ENCODE measurements at places on chromosomes 4 and X.

- no peak for DNase-seq
Measured at GRCh38 chr4:145171911-145172310, 8.5 kb downstream of the OTUD4 start.

- DNase-seq: no peak
Measured at GRCh38 chr4:183408796-183409195, 35.6 kb upstream of the CDKN2AIP start.

- DNase-seq: no peak
Measured at GRCh38 chr4:83862471-83862870, 326.6 kb downstream of the GPAT3 start.

GRCh38 chr4:44313702-44314101 is 134.9 kb downstream of the KCTD8 start:
- DNase-seq: no peak

DNA sequence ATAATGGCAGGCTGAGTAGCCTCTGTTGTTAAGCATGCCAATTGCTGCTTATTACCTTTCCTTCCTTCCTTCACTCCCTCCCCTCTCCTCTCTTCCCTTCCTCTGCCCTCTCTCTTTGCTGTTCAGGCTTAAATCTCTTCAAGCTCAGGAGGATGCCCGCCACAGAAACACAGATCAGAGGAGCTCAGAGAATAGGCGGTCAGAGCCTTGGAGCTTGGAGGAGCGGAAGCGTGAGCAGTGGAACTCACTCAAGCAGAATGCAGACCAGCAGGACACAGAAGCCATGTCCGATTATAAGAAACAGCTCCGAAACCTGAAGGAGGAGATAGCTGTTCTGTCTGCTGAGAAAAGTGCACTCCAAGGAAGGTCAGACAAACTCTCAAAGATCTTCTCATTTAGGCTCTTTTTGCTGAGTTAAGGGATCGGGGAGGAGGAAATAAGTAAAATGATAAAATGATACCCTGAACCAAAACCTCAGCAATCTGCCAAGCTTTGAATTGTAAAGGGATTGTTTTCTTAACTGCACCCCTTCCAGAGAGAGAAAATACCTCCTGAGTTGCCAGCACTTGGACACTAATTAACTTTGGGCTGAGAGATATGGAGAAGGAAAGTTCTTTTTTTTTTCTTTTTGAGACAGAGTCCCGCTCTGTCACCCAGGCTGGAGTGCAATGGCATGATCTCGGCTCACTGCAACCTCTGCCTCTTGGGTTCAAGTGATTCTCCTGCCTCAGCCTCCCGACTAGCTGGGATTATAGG is 20.9 kb downstream of the SPATA18 start:
- DNase-seq: no peak

DNA sequence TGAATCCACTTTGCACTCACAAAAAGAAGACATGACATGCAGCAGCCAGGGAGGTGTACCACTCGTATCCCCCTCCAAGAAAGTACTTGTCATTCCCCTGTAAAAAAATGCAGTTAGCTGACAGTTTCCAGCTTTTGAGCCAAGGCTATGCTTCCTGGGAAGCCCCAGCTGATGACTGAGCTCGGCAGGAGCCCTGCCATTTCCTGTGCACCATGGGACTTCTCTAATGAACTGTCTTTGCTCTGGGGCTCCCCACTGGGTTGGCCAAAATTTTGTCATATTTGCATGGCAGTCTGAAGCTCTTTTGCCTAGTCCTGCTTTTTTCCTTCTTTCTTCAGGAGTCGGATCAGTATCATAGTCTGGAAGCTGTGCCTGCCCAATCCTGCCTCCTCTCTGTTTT is 104.5 kb upstream of the MAOA start:
- no peak for DNase-seq

DNA sequence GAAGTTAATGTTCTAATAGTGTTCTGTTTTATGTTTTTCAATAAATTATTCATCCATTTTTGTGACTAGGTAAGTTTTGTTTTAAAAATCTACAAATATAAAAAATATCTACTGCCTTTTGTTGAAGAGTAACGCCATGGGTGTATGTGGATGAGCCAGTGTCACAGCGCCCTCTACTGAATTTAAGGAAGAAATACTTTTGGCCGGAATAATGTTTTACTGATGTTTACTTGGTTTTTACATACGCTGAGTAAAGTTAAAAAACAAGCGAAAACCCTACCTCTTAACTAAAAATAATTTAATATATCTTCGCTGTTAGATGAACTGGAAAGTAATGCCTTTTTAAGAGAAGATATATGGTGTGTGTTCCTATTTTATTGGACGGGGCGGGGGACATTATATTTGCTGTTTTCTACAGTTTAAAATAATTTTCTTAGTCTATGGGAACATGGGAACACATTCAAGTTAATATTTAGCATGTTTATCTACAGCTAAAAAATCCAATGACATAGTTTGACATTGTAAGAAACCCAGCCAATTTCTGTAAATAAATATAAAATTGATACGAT is 86.1 kb downstream of the CPE start:
- no peak for DNase-seq

- no peak for DNase-seq
Measured at GRCh38 chr4:185020863-185021761, 2.8 kb downstream of the HELT start.

DNA sequence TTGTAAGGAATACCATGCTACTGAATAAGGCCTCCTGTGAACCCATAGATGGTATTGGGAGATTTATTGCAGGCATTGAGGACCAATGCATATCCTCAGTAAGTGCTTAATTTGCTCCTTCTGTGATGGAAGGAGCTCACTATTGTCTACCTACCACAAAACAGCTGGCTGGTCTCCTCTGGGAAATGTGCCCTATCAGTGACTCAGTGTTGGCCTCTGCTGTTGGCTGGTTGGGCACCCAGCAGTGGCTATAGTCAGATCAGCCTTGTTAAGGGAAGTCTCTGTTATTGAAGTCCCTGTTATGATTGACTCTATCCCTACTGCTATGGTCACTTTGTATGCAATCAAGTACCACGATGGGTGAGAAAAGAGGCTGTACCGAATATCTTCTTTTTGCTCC is 27.5 kb upstream of the OTUD4 start:
- no peak for DNase-seq

DNA sequence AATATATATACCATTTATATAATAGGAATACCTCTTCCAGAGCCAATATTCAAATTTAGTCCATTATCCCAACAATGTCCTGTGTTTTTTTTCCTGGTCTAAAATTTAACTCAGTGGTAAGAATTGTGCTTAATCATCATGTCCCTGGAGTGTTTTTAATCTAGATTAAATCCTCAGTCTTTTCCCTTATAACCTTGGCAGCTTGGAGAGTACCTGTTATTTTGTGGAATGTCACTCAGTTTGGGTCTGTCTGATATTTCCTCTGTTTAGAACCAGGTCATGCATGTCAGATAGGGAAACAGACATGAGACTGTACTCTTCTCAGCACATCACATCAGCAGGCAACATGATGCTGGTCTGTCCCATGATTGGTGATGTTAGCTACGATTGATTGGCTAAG is 96.6 kb downstream of the HPGD start:
- no peak for DNase-seq

- no peak for DNase-seq
Measured at GRCh38 chr4:36638273-36638811, 356.9 kb downstream of the DTHD1 start.
